ENCODE measurements at places on chromosomes 7 and 10. TPM values are rescaled to one million over a fixed set of nuclear protein-coding genes. Genes with fewer than 3 reads are reported as not detected.

The FAM221A gene
- total RNA-seq, result 4.2 TPM

The ASAH2 gene
- 1.0 TPM for total RNA-seq

The LIPJ gene
- 0.12 TPM for total RNA-seq

The ZNF783 gene
- total RNA-seq, result 2.5 TPM

The RNF32 gene
- total RNA-seq, result 0.66 TPM

The NEUROD6 gene
- total RNA-seq, result not detected
